Effector CD4-positive, alpha-beta T cell (primary cell): ENCODE measurements at places on chromosomes 6 and 20.

DNA sequence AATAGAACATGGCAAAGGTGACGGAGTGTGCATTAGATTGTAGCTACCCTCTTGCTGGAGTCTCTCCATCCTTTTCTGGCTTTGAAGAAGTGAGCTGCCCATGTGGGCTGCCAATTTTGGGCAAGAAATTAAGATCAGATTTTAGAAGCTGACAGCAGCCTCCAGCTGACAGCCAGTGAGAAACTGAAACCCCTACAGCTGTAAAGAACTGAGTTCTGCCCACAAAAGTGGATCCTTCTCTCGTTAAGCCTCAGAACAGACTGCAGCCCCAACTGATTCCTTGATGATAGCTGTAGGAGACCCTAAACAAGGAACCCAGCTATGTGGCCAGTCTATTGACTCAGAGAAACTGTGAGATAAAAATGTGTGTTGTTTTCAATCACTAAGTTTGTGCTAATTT, 134.1 kb downstream of the CD109 start:
- no peak for DNase-seq

GRCh38 chr6:99151634-99152346, 197.7 kb downstream of the FAXC start:
- DNase-seq, result no peak

GRCh38 chr20:48686238-48687116, 141.3 kb downstream of the PREX1 start:
- no peak for DNase-seq

GRCh38 chr20:59895908-59896307, 37.5 kb downstream of the SYCP2 start:
- DNase-seq, result no peak

- DNase-seq, result no peak
Observed at GRCh38 chr6:80478030-80478429, 371.6 kb downstream of the BCKDHB start.

GRCh38 chr6:38305995-38306681, 333.6 kb downstream of the BTBD9 start:
- DNase-seq, result no peak

GRCh38 chr6:36844232-36845170, 5.3 kb upstream of the CPNE5 start:
- DNase-seq, result no peak

DNA sequence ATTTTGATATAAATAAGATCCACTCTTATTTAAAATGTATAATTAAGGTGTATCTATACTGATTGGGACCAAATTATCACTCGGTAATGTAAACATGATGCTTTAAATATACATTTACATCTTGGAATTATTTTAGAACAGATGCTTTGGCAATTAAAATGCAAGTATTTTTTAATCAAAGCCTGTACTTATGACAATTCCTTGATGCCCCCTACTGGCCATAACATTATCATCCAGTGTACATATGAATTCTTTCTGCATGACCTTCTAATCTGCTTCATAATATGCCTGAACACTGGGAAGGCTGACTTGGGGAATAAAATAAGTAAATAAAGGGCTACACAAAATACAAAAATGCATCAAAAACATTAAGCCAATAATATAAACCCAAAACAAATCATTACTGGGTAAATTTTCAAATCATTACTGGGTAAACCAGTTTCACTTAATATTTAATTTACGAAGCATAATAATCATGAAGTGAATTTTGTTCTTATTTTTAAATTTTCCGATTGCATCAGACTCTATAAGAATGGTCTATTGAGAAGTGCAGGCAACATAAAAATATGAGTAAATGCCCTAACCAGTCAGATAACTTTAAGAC, 65.1 kb downstream of the CGA start:
- DNase-seq, result no peak

- DNase-seq, result no peak
Observed at GRCh38 chr20:20597966-20598365, 114.5 kb downstream of the RALGAPA2 start.

DNA sequence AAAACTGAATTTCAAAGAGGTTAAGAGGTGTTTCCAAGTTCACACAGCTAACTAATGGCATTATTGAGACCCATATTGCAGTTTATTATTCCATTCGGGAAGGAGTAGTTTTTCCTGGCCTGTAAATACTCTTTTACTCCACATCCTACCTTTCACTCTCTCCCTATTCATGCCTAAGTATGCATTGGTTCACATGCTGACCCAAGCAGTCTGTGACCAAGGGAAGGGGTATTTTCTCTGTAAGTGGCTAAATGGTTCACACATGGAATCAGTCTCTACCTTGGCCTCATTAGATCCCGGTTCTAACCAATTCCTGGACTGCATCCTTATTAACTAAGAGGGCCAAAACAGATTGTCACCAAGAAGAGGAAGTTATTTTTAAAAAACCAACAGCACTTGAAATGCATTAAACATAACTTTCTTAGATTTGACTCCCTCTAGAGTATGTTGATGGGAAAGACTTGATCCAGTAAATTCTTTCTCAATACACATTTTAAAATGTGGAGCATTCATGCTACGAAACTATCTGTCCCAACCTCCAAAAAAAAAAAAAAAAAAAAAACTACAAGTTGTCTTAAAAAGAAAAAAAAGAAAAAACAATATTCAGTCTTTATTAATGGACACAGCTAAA, 17.8 kb upstream of the RSPO3 start:
- DNase-seq, result no peak

DNA sequence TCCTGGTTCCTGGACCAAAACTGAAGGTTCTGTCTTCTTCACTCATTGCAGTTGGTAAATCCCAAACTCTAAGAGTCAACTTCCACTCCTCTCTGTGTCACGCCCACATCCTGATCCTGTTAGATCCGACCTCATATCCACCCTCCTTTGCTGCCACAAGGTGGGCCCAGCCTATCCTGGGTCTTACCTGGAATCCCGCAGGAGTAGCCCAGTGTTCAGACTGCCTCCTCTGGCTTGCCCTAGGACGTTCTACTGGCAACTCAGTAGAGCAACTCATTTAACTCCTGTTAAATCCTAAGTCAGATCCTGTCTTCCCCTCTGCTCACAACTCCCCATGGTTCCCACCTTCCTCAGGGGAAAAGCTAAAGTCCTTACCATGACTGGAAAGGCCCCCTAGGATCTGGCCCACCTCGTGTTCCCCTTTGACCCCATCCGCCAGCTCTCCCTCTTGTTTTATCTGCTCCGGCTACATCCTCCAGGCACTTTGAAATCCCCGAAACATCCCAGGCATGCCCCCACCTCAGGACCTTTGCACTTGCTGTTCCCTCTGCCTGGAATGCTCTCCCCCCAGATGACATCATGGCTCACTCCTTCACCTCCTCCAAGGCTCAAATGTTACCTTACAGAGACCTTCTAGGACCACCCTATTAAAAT, 43.9 kb downstream of the TFEB start:
- no peak for DNase-seq

DNA sequence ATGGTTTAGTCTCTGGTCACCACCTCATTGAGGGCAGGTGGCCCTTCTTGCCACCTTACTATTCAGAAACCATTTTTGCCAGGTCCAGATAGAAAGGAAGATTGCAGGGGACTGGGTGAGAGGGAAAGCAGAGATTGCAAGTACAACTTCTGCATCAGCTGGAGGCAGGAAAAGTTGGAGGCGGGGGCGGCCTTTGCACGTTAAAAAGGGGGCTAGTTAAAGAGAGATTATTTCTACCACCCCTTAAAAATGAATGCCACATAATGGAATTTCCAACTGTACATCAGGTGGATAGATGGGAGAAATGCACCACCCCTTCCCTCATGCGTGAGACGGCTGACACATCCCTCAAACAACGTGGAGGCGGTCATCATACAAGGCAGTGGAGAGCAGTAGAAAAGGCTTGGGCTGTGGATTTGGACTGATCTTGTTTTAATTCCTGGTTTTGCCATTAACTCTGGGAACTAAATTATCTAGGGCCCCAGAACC, 95.4 kb upstream of the CNKSR3 start:
- no peak for DNase-seq
